ENCODE measurements at places on chromosomes 4 and X. TPM values are rescaled to one million over a fixed set of nuclear protein-coding genes. Genes with fewer than 3 reads are reported as not detected.

DNA sequence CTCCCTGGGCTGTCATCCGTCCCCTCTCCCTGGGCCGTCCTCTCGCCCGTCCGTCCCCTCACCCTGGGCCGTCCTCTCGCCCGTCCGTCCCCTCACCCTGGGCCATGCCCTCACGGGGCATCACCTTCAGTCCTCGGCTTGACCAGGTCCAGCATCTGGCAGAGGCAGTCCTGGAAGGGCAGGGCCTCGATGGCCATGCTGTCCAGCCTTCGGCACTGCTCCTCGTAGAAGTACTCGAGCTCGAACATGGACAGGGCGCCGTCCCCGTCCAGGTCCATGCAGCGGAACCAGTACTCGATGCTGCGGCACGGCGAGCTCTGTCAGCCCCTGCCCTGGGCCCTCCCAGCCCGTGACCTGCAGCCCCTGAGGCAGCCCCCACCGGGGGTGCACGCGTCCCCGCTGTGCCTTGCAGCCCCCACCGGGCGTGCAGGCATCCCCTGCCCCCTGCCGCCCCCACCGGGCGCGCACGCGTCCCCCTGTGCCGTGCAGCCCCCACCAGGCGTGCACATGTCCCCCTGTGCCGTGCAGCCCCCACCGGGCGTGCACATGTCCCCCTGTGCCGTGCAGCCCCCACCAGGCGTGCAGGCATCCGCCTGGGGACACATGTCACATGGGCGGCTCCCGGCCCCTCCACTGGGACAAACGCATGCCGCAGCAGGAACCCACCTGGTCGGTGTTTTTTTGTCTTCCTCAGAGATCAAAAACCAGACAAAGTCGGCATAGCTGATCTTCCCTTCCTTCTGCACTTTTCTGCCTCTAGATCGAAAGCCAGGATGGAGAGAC lies 22.2 kb upstream of the GTPBP6 start:
- H3K36me3 ChIP-seq: peaks cover 6% of the 10 kb centered on the region
- H3K27ac ChIP-seq: no peak overlapping the region
- H3K4me1 ChIP-seq: no peaks in the 10 kb centered on the region
- no peak for DNase-seq
- no peaks in the 10 kb centered on the region for H3K27me3 ChIP-seq

REELD1 gene
- not detected for total RNA-seq

DNA sequence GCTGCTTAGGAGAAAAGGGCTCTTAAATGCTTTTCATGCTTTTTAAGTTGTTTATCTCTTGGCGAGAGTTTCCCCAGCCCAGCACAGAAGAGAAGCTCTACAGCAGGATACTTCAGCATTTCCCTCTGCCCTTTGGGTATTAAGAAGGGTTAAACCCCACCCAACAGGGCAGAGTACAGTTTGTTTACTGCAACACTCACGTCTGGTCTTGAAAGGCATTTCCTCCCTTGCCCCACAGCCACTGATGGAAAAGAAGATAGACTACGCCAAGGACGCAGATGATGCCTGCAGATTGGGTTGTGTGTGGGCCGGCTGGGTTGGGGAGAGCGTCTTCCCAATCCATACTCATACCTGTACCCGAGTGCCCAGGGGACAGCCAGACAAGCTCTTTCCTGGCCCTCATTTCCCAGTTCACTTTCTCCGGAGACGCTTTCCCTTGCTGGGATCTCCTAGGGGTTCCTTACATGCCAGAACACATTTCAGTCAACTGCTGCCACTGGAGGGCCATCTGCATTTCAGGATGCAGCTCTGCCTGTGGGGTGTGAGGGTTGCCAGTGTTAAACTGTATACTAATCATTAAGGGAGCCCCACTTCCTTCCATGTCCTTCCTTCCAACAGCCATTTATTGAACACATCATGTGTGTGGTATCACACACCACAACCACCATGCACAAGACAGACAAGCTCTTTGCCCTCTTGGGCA lies 96.5 kb upstream of the DHX15 start:
- DNase-seq: no peak
- no peaks in the 10 kb centered on the region for H3K36me3 ChIP-seq
- no peaks in the 10 kb centered on the region for H3K4me1 ChIP-seq

SRPX gene
- 4.9 TPM for total RNA-seq

GRCh38 chrX:131650637-131651410 lies 107.0 kb downstream of the OR13H1 start:
- no peaks in the 10 kb centered on the region for H3K4me1 ChIP-seq
- H3K4me3 ChIP-seq: no peak overlapping the region
- H3K27ac ChIP-seq: no peak overlapping the region
- no peaks in the 10 kb centered on the region for H3K36me3 ChIP-seq
- DNase-seq: no peak

PCYT1B gene
- 2.1 TPM for total RNA-seq

GRCh38 chr4:138805736-138806135 lies 209.8 kb upstream of the NOCT start:
- no peaks in the 10 kb centered on the region for H3K36me3 ChIP-seq
- H3K4me3 ChIP-seq: no peak overlapping the region
- no peak for DNase-seq
- H3K27me3 ChIP-seq: peaks cover 4% of the 10 kb centered on the region
- no peak overlapping the region for H3K27ac ChIP-seq
- no peaks in the 10 kb centered on the region for H3K4me1 ChIP-seq

GRCh38 chr4:8537041-8537461 lies 43.1 kb upstream of the GPR78 start:
- H3K27ac ChIP-seq: no peak overlapping the region
- H3K27me3 ChIP-seq: no peaks in the 10 kb centered on the region
- DNase-seq: no peak
- no peak overlapping the region for H3K4me3 ChIP-seq
- H3K4me1 ChIP-seq: peaks cover 7% of the 10 kb centered on the region
- no peaks in the 10 kb centered on the region for H3K36me3 ChIP-seq

DNA sequence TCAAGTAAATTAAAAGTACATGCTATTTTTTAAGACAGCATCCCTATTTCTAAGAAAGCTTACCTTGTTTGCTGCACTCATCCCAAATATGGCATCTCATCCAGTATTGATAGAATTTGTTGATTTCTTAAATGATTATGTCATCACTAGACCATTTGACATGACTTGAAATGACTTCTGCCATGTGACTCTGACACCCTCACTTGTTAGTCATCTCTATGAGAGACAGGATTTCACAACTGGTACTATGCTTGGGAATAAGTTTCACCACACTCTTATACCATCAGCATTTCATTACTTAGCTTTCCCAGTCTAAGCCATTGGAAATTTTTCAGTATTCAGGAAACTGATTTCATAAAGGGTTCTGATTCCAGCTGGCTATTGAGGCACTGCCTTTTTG lies 55.3 kb downstream of the TMPRSS11F start:
- no peaks in the 10 kb centered on the region for H3K36me3 ChIP-seq
- no peaks in the 10 kb centered on the region for H3K27me3 ChIP-seq
- no peak overlapping the region for H3K4me3 ChIP-seq
- H3K4me1 ChIP-seq: no peaks in the 10 kb centered on the region
- DNase-seq: no peak
- H3K27ac ChIP-seq: no peak overlapping the region

GRCh38 chr4:30461218-30461617 lies 259.0 kb upstream of the PCDH7 start:
- H3K4me1 ChIP-seq: no peaks in the 10 kb centered on the region
- no peak overlapping the region for H3K27ac ChIP-seq
- H3K27me3 ChIP-seq: no peaks in the 10 kb centered on the region
- H3K4me3 ChIP-seq: no peak overlapping the region
- H3K36me3 ChIP-seq: no peaks in the 10 kb centered on the region

GRCh38 chr4:16262188-16262587 lies 35.9 kb upstream of the TAPT1 start:
- H3K27me3 ChIP-seq: no peaks in the 10 kb centered on the region
- DNase-seq: no peak
- H3K4me1 ChIP-seq: no peaks in the 10 kb centered on the region

GRCh38 chr4:123598331-123598730 lies 201.7 kb downstream of the SPRY1 start:
- H3K4me3 ChIP-seq: no peak overlapping the region
- DNase-seq: no peak
- H3K4me1 ChIP-seq: peaks cover 11% of the 10 kb centered on the region
- no peak overlapping the region for H3K27ac ChIP-seq
- no peaks in the 10 kb centered on the region for H3K27me3 ChIP-seq

- no peak overlapping the region for H3K4me3 ChIP-seq
- no peak overlapping the region for H3K27ac ChIP-seq
- no peaks in the 10 kb centered on the region for H3K4me1 ChIP-seq
Observed at GRCh38 chrX:250965-251364, 30.2 kb upstream of the PLCXD1 start.

- H3K36me3 ChIP-seq: no peaks in the 10 kb centered on the region
- no peaks in the 10 kb centered on the region for H3K27me3 ChIP-seq
- H3K4me3 ChIP-seq: no peak overlapping the region
- H3K27ac ChIP-seq: no peak overlapping the region
- no peak for DNase-seq
Observed at GRCh38 chrX:83501530-83501929, 6.6 kb upstream of the POU3F4 start.

DNA sequence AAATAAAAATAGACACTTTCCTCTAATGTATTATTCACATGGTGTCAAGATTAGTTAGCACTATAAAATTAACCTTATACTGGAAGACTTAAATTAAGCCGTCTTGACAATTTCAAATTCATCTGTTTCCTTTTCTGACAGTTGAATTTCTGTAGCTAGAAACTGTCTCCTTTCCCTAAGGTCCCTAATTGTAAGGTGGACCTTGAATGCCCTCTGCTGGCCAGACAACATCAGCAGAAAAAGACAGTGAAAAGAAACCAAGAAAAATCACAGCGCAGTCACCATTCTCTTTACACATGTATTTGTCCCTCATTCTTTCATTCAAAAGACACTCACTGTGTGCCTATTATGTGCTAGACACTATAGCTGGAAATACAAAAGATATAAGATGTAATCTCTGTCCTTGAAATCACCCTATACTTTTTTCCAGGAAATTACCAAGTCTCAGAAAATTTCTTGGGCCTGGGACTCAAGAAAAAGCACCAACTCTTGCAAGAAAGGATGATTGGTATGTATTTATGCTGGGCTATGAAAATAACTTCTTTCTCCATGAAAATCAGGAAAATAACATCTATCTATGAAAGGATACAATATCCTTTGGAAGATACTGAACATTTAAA lies 32.7 kb upstream of the AMBN start:
- no peak for DNase-seq
- H3K4me3 ChIP-seq: no peak overlapping the region
- H3K27me3 ChIP-seq: no peaks in the 10 kb centered on the region
- no peaks in the 10 kb centered on the region for H3K4me1 ChIP-seq
- no peaks in the 10 kb centered on the region for H3K36me3 ChIP-seq

DNA sequence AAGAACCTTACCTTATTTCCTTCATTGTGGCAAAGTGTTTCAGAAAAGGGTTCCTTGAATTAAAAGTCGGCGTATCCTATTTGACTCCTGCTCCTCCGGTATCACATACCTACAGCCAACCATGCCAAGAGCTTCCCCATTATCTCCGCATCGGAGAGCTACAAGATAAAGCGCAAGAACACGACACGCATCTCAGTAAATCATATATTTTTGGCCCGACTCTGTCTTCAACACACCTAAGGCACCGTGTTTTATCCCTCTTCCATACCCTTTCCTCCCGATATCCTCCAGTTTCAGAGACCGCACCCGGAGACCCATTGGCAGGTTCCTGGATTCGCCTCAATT lies 497 bp upstream of the THAP9 start:
- DNase-seq: no peak
- peak overlapping the region; percentile 81 for H3K4me3 ChIP-seq
- H3K27ac ChIP-seq: peak overlapping the region; percentile 97
- H3K36me3 ChIP-seq: peaks cover 2% of the 10 kb centered on the region

SLC49A3 gene
- 2.5 TPM for total RNA-seq

DNA sequence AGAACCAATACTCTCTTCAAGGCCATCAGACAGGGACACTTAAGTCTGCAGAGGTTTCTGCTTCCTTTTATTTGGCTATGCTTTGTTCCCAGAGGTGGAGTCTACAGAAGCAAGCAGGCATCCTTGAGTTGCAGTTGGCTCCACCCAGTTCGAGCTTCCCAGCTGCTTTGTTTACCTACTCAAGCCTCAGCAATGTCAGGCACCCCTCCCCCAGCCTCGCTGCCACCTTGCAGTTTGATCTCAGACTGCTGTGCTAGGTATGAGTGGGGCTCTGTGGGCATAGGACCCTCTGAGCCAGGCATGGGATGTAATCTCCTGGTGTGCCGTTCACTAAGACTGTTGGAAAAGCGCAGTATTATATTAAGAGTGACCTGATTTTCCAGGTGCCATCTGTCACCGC lies 12.6 kb upstream of the UGT2B15 start:
- H3K27ac ChIP-seq: no peak overlapping the region
- H3K36me3 ChIP-seq: no peaks in the 10 kb centered on the region
- H3K4me1 ChIP-seq: no peaks in the 10 kb centered on the region
- no peaks in the 10 kb centered on the region for H3K27me3 ChIP-seq
- DNase-seq: no peak

C1QTNF7 gene
- 0.51 TPM for total RNA-seq

- no peak for DNase-seq
- no peaks in the 10 kb centered on the region for H3K27me3 ChIP-seq
- no peak overlapping the region for H3K4me3 ChIP-seq
- H3K36me3 ChIP-seq: no peaks in the 10 kb centered on the region
Observed at GRCh38 chr4:26509681-26510333, 19.5 kb upstream of the CCKAR start.

SSX4 gene
- total RNA-seq: not detected

GRCh38 chrX:8030361-8030760 lies 103.1 kb upstream of the PNPLA4 start:
- H3K4me1 ChIP-seq: no peaks in the 10 kb centered on the region
- no peak overlapping the region for H3K27ac ChIP-seq
- H3K4me3 ChIP-seq: no peak overlapping the region
- no peaks in the 10 kb centered on the region for H3K36me3 ChIP-seq
- no peaks in the 10 kb centered on the region for H3K27me3 ChIP-seq

HSD17B13 gene
- 0.09 TPM for total RNA-seq

PPP2R2C gene
- total RNA-seq: not detected

DNA sequence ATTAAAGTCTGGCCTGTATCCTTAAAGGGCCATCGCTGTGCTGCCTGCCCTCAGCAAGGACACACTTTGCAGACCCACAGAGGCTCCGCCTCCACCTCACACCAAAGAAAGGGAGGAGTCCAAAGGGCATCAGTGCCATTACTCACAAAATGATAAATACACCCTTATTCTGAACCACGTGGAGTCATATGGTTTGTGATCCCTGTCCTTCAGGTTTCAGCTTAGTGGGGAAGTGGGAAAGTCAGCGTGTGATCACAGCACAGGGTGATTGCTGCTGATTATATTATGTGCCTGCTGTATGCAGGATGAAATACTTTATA lies 35.9 kb upstream of the MSANTD1 start:
- H3K27me3 ChIP-seq: no peaks in the 10 kb centered on the region
- H3K4me1 ChIP-seq: no peaks in the 10 kb centered on the region
- H3K27ac ChIP-seq: no peak overlapping the region
- no peak overlapping the region for H3K4me3 ChIP-seq

GRCh38 chr4:122710434-122711308 lies 21.8 kb upstream of the BBS12 start:
- H3K4me1 ChIP-seq: no peaks in the 10 kb centered on the region
- H3K27me3 ChIP-seq: no peaks in the 10 kb centered on the region

DNA sequence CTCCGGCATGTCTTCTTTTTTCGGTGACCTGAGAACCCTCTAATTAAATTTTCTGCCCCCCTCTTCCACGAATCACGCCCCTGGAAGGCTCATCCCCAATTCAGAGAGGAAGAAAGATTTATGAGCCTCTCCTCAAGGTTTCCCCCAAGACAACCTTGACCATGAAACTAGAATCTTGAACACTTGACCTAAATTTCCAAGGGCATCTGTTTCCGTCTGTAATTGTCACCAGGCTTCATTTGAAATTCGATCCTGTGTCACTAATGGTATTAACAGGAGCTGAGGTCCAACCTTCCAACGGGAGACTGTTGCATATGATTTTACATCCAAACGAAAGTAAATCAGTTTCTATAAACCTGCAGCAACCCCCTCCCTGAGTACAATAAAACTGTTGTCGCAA lies 139.9 kb upstream of the ZIC3 start:
- no peak overlapping the region for H3K4me3 ChIP-seq
- H3K4me1 ChIP-seq: peaks cover 4% of the 10 kb centered on the region
- no peak for DNase-seq
- H3K36me3 ChIP-seq: no peaks in the 10 kb centered on the region
- peaks cover 2% of the 10 kb centered on the region for H3K27me3 ChIP-seq
